ENCODE measurements at places on chromosomes 5 and 9. TPM values are rescaled to one million over a fixed set of nuclear protein-coding genes. Genes with fewer than 3 reads are reported as not detected.
A peak's percentile ranks its signal among the peaks of the same experiment; 100 is the strongest.

Gene ANKRD18B
- not detected for total RNA-seq

- H3K36me3 ChIP-seq: no peaks in the 10 kb centered on the region
- H3K27ac ChIP-seq: no peak overlapping the region
- H3K4me1 ChIP-seq: no peaks in the 10 kb centered on the region
- H3K4me3 ChIP-seq: no peak overlapping the region
- no peak for DNase-seq
Observed at GRCh38 chr5:99369797-99370593, 441.2 kb upstream of the CHD1 start.

DNA sequence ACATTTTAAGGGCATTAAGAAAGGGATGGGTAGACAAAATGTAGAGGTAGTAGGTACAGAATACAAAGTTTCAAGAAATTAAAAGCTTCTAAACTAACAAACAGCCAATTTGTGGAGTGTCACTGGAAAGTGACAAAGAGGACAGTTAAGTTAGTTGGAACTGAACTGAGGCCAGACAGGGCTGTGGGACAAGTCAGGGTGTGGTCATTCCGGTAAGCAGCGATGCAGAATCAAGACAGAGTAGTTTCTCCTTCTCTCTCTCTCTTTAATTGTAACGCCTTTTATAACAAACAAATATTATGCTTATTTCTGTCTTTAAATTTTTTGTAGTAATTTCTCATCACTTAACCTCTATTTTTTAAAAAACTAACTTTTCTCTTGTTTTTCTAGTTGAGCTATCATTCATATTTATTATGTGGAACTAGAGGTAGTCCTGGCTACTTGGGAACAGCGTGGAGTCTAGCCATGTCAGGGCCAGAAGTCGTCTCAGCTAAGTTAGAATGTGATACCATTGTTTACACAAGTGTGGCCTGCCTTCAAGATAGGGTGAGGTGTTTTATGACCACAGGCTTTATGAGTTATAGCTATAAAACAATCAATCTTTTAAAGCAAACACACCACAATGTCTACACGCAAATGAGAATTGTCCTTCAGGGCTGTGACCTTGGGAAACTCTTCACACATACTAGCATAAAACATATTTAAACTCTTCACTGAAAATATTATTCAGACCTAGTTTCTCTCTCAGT lies 115.3 kb upstream of the CDKN2B start:
- H3K27ac ChIP-seq: no peak overlapping the region
- no peak for DNase-seq
- peaks cover 7% of the 10 kb centered on the region for H3K27me3 ChIP-seq
- H3K4me1 ChIP-seq: no peaks in the 10 kb centered on the region
- H3K36me3 ChIP-seq: no peaks in the 10 kb centered on the region
- no peak overlapping the region for H3K4me3 ChIP-seq

DNA sequence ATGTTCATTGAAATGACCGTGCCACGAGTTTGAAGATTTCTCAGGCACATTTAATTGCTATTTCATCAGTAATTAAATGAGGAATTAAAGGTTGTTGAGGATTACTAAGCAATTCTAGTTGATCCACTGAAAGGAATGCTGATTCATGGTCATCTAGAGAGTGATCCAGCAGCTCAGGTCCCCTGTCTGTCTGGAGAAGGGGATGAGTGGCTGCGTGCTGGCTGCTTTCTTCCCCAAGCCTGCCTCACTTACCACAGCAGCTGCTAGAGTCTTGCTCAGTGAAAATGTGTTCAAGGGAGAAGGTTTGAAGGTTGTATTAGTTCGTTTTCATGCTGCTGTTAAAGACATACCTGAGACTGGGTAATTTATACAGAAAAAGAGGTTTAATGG lies 7.8 kb upstream of the TGFBI start:
- H3K4me3 ChIP-seq: no peak overlapping the region
- peaks cover 5% of the 10 kb centered on the region for H3K27me3 ChIP-seq
- no peaks in the 10 kb centered on the region for H3K4me1 ChIP-seq
- no peaks in the 10 kb centered on the region for H3K36me3 ChIP-seq
- no peak for DNase-seq

DNA sequence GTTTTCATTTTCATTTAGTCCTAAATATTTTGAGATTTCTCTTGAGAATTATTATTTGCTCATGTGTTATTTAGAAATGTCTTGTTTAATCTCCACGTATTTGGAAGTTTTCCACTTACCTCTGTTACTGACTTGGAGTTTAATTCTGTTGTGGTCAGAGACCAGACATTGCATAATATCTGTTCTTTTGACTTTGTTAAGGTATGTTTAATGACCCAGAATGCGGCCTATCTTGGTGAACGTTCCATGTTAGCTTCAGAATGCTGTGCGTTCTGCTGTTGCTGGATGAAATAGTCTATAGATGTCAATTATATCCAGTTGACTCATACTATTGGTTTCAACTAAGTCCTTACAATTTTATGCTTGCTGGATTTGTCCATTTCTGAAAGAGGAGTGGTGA lies 325.3 kb upstream of the TARS1 start:
- H3K27me3 ChIP-seq: no peaks in the 10 kb centered on the region
- DNase-seq: no peak
- no peak overlapping the region for H3K4me3 ChIP-seq
- H3K27ac ChIP-seq: no peak overlapping the region

DNA sequence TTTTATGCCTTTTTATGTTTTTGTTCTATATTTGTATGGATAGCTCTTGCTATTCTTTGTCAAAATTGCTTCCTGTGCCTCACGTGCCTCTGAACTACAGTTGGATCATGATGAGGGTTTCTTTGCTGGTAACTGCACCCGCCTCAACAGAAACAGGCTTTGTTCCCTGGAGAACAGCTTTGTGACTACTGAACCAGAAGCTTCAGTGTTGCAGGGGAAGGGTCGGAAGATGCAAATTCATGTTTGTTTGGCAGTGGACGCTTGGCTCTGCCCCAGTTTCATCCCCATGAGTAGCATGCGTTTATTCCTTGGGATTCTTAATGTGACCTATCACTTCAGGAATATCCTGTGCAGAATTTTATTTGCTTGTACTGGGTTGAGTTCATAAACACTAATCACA lies 959.1 kb upstream of the WWC1 start:
- H3K4me1 ChIP-seq: no peaks in the 10 kb centered on the region
- H3K27ac ChIP-seq: no peak overlapping the region
- no peak for DNase-seq
- no peaks in the 10 kb centered on the region for H3K36me3 ChIP-seq

- no peaks in the 10 kb centered on the region for H3K36me3 ChIP-seq
- H3K27ac ChIP-seq: no peak overlapping the region
- DNase-seq: no peak
- H3K27me3 ChIP-seq: no peaks in the 10 kb centered on the region
Observed at GRCh38 chr9:38287420-38287985, 105.0 kb upstream of the ALDH1B1 start.

- peaks cover 37% of the 10 kb centered on the region for H3K4me1 ChIP-seq
- H3K4me3 ChIP-seq: peak overlapping the region; percentile 90
- no peaks in the 10 kb centered on the region for H3K27me3 ChIP-seq
- H3K36me3 ChIP-seq: no peaks in the 10 kb centered on the region
- no peak for DNase-seq
Observed at GRCh38 chr9:33166231-33167083, 679 bp downstream of the B4GALT1 start.

DNA sequence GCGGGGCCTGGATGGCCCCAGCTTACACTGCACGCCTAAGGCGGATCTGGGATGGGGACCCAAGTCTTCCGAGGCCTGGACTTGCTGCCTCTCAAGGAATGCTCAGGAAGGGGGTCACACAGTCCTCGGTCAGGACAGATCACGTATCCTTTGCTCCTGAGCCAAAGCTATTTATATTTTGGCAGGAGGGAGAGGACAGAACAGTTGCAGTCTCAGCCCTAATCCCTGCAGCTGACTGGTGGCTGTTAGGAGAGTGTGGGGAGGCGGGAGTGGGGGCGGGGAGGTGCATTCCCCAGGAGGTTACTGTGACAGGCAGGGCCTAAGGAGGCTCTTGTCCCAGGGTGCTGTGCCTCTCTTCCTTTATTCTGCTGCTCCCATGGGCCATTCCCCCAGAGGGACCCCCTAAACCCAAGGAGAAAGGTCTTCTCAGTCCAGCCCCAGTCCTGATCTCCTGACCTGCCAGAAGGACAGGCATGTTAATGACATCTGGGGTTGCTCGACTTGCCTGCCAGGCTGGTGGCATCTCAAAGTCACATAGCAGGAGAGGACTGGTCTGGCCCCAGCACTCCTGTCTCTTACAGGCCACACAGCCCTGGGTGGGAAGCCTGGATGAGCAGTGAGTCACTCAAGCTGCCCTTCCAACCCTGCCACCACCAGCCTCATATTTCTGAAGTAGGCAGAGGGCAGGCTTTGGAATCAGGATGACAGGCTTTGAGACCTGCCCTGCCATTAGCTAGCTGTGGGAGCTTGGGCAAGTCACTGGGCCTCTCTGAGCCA lies 51.9 kb downstream of the COL27A1 start:
- DNase-seq: no peak
- no peak overlapping the region for H3K27ac ChIP-seq
- H3K27me3 ChIP-seq: peaks cover 2% of the 10 kb centered on the region

- peaks cover 8% of the 10 kb centered on the region for H3K36me3 ChIP-seq
- no peak overlapping the region for H3K27ac ChIP-seq
- no peak overlapping the region for H3K4me3 ChIP-seq
Observed at GRCh38 chr9:128909859-128910258, 10.9 kb upstream of the PHYHD1 start.

DNA sequence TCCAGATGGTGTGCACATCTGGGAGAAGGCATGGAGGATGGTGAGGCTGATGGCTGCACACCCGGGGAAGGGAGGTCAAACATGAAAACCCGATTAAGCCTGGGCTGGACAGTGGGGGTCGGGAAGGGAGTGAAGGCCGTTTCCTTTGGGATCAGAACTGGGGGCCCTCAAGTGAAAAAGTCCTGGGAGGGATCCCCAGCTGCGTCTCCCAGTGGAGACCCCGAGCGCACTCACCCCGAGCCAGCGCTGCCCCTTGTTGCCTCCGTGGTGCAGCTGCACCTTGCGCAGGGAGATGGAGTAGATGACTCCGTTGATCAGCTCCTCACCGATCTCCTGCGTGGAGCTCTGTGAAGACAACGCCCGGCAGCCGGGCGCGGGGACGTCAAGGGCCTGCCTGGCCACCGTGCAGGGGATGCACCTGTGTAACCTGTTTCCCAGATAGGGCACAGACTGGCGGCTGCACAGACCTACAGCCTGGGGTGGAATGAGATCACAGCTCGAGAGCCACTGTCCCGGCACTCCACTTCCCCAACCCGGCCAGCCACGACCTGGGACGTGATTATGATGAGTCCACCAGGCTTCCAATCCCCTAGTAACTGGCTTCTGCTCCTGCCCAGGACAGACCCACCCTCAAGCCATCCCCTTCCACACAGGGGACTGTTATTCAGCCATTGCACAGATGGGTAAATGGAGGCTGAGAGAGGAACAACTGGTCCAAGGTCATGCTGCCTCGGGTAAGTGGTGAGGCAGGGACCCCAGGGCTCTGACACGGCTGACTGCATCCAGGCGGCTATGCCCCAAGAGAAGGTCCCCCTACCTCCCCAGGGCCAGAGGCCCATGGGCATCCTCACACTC lies 9.0 kb downstream of the RALGDS start:
- no peak overlapping the region for H3K4me3 ChIP-seq
- no peaks in the 10 kb centered on the region for H3K27me3 ChIP-seq
- H3K4me1 ChIP-seq: peaks cover 47% of the 10 kb centered on the region
- no peak for DNase-seq
- peaks cover 22% of the 10 kb centered on the region for H3K36me3 ChIP-seq

- no peaks in the 10 kb centered on the region for H3K4me1 ChIP-seq
- H3K36me3 ChIP-seq: no peaks in the 10 kb centered on the region
- no peak for DNase-seq
- no peaks in the 10 kb centered on the region for H3K27me3 ChIP-seq
Observed at GRCh38 chr5:107376546-107377276, 294.0 kb downstream of the EFNA5 start.

DNA sequence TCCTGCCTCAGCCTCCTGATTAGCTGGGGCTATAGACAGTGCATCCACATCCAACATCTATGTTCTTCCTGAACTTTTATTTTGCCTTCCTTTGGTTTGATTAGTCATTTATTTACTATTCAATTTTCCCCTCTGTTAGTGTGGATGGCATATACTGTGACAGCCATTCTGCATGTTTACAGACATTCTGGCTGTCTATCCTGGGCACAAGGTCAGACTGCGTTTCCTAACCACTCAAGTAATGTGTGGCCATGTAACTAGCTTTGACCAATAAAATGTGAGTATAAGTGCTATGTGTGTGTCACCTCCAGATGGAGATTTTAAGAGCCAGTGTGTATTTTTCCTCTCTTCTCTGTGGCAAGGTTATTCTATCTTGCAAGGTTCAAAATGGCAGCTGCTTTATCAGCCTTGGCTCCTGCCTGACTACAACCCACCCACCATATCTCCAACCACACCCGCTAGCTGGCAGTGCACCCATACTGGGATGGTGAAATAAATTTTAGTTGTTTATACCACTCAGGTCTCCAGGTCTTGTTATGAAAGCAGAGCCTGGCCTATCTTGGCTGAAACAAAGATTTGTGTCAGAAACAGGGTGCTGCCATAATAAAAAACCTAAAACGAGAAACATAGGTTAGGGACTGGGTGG lies 32.2 kb downstream of the PDE6A start:
- DNase-seq: no peak
- no peak overlapping the region for H3K4me3 ChIP-seq
- no peaks in the 10 kb centered on the region for H3K27me3 ChIP-seq
- H3K27ac ChIP-seq: no peak overlapping the region

DNA sequence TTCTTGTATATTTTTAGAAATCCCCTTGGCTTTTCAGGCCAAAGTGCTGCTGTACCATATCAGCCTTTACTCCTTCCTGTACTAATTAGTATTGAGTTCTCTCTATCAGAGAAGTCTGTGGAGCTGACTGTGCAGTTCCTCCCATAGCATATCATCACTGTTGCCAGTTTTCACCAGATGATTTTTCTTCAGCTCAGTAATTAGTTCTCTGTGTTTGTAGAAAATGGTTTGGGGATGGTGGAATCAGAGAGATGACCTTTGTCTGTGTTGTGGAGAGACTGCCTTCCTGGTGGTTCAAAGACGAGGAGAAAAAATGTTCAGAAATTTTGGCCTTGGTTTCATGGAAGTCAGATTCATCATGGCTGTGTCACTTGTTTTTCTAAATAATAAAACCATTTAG lies 227.5 kb upstream of the ACTBL2 start:
- no peaks in the 10 kb centered on the region for H3K27me3 ChIP-seq
- no peak overlapping the region for H3K4me3 ChIP-seq
- DNase-seq: no peak
- no peaks in the 10 kb centered on the region for H3K4me1 ChIP-seq
- H3K27ac ChIP-seq: no peak overlapping the region

DNA sequence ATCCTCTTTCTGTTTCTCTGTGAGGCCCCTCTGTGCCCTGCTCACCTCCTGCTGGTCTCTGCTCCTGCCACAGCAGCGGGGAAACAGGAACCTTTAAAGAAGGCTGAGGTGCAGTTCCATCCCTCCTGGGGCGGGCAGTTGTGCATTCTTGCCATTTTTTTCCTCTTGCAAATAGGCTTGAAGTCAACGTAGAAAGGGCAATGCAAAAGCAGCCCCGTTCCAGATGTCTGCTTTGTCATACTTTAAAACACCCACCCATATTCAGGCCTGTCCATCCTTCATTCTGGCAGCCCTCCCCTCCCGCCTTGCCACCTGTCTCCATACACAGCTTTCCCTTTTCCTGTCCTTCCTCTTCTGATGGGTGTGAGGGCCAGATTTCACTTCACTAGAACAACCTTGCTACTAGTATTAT lies 65.4 kb upstream of the KLF9 start:
- no peak overlapping the region for H3K4me3 ChIP-seq
- DNase-seq: no peak
- H3K27me3 ChIP-seq: no peaks in the 10 kb centered on the region
- H3K4me1 ChIP-seq: no peaks in the 10 kb centered on the region
- no peaks in the 10 kb centered on the region for H3K36me3 ChIP-seq

GRCh38 chr5:23208959-23209431 lies 298.4 kb upstream of the PRDM9 start:
- H3K4me1 ChIP-seq: no peaks in the 10 kb centered on the region
- H3K4me3 ChIP-seq: no peak overlapping the region
- H3K36me3 ChIP-seq: no peaks in the 10 kb centered on the region
- H3K27me3 ChIP-seq: no peaks in the 10 kb centered on the region
- no peak overlapping the region for H3K27ac ChIP-seq
- DNase-seq: peak; percentile 9
